ENCODE measurements at places on chromosomes 5 and 9.
A peak's percentile ranks its signal among the peaks of the same experiment; 100 is the strongest.

- DNase-seq: no peak
Observed at GRCh38 chr5:144304688-144305087, 134.0 kb downstream of the KCTD16 start.

- no peak for DNase-seq
Observed at GRCh38 chr9:35285731-35286130, 123.9 kb downstream of the UNC13B start.

- DNase-seq: no peak
Observed at GRCh38 chr9:99488131-99489059, 266.3 kb downstream of the SEC61B start.

GRCh38 chr9:121603028-121603427, 48.4 kb upstream of the DAB2IP start:
- DNase-seq: no peak

DNA sequence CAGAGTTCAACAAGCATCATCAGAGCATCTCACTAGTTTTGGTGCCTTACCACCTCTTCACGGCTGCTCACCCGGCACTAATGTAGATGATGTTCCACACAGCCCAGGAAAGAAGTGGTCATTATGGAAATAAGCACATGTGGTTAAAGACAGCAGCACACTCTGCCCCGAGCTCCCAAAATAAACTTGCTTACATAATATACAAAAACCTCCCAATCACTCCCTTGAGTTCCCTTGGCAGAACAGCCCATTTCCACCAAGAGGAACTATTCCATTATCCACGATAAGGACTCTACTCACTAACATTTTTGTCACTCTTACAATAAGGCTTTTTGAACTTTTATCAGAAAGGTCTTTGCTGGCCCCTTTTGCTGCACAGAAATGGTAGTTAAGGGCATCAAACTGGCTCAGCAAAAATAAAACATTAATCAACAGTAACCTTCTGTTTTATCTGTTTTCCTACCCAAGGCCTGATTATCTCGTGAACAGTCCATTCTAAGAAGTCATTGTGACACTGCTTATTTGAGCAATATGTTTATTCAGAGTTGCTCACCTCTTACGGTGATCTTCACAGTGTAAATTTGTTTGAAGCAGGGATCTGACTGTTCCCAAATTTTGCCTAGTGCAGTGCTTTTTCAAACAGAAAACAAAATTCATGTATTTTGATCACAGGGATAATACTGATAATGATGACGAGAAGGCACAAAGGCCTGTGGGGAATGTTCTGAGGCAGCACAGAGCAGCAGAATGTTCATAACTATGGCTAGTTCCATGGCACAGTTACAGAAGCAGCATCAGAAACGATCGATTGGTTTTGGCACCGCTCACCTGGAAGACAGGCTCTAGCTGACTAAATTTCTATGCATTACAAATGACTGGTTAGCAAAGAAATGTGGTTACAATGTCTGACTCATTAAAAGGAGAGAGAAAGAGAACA, 399.8 kb upstream of the PIK3R1 start:
- no peak for DNase-seq

DNA sequence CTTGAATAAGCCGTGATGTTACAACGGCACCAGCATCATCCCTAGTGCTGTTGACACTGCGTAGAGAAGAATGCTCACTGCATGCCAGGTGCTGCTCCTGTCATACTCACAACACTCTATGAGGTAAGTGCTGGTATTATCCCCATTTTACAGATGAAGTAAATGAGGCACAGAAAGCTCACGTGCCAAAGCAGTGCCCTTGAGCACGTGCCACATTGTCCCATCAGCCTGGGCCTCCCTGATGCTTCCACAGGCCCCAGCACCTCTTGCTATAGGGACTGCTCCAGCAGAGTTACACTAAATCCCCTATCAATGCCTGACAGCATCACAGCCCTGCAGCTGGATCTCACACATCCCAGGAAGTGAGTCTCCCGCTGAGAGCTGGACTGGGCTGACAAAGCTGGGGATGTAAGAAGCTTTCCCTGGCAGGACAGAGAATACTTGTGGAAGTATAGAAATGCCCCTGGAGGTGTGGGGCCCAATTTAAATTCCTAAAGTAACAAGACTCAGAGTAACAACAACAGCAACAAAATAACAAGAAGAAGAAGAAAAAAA, 216.1 kb downstream of the FSTL4 start:
- no peak for DNase-seq

GRCh38 chr5:80466669-80467485, 21.0 kb upstream of the FAM151B start:
- DNase-seq: no peak

DNA sequence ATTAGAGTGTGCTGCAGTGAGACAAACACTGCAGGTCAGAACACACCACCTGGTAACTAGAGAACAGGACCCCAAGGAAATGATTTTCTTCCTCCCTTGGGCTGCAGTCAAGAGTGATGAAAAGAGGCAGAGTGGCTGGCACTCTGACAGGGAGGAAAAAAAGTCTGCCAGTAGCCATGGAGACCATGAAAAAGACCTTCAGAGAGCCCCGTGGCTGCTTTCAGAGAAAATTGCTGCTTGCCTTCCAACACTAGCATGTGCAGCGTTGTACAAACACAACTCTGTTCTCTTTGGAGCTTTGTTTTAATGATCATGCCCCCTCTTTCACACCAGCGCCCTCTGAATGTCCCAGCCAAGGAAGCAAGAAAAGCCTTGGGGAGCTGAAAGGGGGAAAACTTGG, 68.8 kb downstream of the ANKRD55 start:
- DNase-seq: no peak

DNA sequence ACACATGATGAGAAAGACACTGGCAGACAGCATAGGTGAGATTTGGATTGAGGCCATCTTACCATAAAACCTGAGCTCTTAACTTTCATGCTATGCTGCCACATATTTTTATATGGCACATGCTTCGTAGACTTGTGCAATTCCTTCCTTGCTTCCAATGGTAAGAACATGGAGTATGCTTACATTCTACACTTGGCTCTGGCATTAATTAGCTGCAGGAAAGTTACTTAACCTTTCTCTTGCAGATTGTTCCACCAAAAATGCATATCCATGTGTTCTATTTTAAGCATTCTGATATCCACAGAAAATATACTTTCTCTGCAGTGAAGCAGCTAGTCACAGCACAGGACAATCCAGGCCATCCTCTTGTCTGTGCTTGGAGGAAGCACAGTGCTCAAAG, 119.4 kb downstream of the MPDZ start:
- no peak for DNase-seq

DNA sequence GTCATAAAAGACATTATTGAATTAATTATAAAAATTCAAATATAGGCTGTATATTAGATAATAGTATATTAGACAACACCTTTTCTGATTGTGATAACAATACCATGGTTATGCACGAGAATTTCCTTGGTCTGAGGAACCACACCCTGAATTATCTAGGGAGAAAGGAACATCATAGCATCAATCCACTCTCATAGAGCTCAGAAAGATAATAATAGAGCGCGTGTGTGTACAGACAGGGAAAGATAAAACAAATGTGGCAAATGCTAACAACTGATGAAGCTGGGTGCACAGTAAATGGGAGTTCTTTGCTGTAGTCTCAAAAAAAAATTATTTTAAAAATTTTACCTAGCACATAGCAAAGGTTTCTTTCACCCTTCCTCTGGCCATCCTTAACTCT, 143.5 kb downstream of the CDK5RAP2 start:
- no peak for DNase-seq

DNA sequence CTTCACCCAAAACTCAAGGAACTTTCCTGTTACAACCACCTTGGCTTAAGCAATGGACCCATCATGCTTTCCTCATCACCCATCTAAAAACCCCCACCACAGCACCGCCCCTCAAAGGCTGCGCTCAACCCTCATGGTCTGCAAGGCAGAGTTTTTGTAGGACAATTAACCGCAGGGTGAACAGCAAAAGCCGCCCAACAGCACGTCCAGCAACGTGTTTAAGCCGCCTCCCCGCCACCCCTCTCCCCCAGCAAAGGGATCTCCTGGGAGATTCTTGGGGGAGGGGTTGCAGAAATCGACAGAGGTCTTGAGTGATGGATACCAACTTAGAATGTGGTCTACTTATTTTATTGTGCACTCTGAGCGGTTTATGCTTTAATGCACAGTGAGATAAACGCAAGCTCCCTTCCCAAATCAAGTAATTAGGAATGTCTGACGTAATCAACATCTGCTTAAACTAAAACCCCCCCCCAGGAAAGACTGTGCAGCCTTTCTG, 1.9 kb downstream of the ROR2 start:
- no peak for DNase-seq

GRCh38 chr9:124810663-124811355, 33.9 kb downstream of the OLFML2A start:
- peak; percentile 69 for DNase-seq

GRCh38 chr5:97097326-97098230, 44.8 kb downstream of the LIX1 start:
- no peak for DNase-seq

DNA sequence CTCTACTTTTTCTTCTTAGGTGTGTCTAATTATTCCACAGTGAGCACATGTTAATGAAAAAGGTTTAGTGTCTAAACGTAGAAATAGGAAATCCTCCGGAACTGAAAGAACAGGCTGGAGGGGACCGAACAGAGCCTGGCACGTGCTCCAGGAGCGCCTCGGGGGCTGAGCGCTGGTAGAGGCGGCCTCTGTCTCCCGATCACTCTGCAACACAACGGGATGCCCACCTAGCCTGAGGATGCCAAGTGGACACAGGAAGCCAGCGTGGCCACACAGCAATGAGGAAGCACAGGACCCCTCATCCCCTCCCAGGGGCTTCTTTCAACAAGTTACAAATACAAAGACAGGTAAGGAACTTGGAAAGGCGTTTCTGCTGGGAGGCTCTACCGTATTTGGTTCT, 19.4 kb downstream of the TRIM7 start:
- DNase-seq: no peak

- DNase-seq: no peak
Observed at GRCh38 chr5:150590979-150591695, 49.3 kb upstream of the SYNPO start.

- no peak for DNase-seq
Observed at GRCh38 chr9:84744195-84744594, 74.7 kb downstream of the NTRK2 start.

DNA sequence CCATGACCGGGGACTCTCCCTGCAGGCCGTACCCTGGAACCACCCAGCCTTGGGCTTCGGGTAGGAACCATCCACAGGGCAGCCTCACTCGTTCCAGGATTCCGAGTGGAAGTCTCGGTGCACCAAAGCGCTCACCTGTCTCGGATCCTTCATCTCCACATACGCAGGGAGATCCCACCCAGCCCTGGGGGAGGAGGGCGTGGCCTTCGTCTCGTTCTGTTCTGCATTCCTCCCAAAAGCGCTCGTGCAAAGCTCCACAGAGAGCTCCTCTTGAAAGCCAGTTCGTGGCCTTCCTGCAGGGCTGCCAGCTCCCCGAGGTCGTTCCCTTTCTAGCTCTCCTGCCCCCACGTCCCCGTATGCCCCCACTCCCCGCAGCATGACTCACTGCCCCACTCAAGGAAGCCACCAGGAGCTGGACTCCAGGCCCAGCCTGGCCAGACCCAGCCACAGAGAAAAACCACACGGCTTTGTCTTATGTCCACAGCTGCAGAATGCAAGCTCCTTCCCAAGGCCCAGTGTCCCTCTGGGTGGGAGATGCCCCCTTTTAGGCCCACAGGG, 65.0 kb upstream of the SARDH start:
- DNase-seq: no peak

- DNase-seq: no peak
Observed at GRCh38 chr9:133505186-133505830, 19.5 kb downstream of the MYMK start.

GRCh38 chr9:14236591-14236990, 77.3 kb downstream of the NFIB start:
- no peak for DNase-seq
